ENCODE measurements at places on chromosomes 1 and 21.
A peak's percentile ranks its signal among the peaks of the same experiment; 100 is the strongest.

GRCh38 chr1:67560580-67561255 lies 124.3 kb upstream of the GADD45A start:
- DNase-seq = no peak

DNA sequence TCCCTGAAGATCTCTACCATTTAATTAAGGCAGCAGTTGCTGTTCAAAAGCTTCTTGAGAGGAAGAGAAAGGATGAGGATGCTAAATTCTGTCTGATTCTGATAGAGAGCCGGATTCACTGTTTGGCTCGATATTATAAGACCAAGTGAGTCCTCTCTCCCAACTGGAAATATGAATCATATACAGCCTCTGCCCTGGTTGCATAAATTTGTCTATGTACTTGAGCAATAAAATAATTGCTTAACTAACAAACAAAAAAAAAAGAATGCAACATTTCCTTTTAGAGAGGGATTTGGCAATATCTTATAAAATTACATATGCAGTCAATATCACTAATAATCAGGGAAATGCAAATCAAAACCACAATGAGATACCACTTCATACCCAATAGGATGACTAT lies 26.8 kb downstream of the ALDH9A1 start:
- no peak for DNase-seq

- no peak for DNase-seq
These were observed 136.2 kb upstream of the IPO9 start for GRCh38 chr1:201692555-201693394.

- DNase-seq = no peak
These were observed 3.5 kb upstream of the TIAM1 start for GRCh38 chr21:31347435-31348032.

GRCh38 chr1:10890491-10891071 lies 94.1 kb upstream of the CASZ1 start:
- DNase-seq = no peak

GRCh38 chr21:38887062-38887686 lies 81.4 kb downstream of the ETS2 start:
- DNase-seq = no peak

DNA sequence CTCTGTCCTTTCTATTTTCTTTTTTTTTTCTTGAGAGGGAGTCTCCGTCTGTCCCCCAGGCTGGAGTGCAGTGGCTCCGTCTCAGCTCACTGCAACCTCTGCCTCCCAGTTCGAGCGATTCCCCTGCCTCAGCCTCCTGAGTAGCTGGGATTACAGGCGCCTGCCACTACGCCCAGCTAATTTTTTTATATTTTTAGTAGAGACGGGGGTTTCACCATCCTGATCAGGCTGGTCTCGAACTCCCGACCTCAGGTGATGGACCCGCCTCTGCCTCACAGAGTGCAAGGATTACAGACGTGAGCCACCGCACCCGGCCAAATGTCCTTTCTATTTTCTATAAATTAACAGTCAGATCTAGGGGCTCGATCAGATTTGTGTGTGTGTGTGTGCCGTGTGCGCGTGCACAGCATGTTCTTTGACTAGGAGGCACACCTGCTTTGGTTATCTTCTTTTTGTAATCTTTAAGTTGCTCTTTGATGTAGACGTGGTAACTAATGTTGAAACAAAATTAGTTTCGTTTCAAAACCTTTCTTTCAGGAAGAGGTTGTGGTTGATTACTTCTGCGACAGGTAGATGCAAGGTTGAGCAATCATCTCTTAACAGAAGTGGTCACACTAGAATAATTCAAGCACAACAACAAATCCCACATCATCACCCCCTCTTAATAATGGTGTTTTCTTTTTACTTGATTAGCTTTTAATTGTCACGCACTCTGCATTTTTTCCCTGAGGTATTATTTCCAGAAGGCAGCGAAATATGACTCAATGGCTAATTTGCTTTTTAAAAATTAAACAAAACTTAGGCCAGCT lies 779 bp upstream of the DEGS1 start:
- peak; percentile 81 for DNase-seq

DNA sequence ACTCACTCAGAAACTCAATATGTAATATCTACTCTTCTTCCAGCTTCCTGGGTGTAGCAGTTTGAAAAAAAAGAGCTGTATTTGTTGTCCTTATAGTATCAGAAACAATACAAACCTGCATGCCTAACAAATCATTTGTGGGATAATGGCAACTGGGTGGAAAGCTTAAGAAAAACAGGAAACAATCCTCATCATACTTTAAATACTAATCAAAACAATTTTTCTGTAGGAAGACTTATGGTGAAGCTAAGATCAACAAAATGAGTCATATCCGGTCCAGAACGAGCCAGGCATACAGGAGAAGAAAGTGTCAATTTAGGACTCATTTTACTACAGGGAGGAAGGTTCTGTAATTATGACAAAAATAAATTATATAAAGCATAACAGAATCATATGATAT lies 181.8 kb upstream of the ADGRL4 start:
- no peak for DNase-seq

GRCh38 chr1:209513226-209513625 lies 70.3 kb upstream of the CAMK1G start:
- peak; percentile 10 for DNase-seq

- no peak for DNase-seq
These were observed 31.3 kb downstream of the WNT4 start for GRCh38 chr1:22111620-22112019.

GRCh38 chr1:1721201-1721600 lies 3.0 kb downstream of the CDK11A start:
- DNase-seq = no peak

GRCh38 chr1:227759341-227760300 lies 24.4 kb downstream of the SNAP47 start:
- no peak for DNase-seq

DNA sequence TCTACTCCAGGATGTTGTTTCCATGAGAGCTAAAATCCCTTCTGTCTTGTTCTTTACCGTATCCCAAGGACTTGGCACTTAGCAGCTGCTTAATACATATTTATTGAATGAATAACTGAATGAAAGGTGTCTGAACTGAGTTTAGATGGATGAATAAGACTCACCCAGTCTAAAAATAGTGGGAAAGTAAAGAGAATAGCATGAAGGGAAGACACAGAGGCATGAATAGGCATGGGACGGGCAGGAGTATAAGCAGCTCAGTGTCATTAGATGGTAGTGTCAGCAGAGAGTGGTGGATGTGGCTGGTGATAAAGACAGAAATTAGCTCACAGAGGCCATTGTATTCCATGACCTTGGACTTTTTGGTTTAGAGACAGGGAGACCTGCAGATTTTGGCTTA lies 9.2 kb downstream of the IL12RB2 start:
- DNase-seq = no peak

GRCh38 chr1:201749059-201749690 lies 79.8 kb upstream of the IPO9 start:
- no peak for DNase-seq

DNA sequence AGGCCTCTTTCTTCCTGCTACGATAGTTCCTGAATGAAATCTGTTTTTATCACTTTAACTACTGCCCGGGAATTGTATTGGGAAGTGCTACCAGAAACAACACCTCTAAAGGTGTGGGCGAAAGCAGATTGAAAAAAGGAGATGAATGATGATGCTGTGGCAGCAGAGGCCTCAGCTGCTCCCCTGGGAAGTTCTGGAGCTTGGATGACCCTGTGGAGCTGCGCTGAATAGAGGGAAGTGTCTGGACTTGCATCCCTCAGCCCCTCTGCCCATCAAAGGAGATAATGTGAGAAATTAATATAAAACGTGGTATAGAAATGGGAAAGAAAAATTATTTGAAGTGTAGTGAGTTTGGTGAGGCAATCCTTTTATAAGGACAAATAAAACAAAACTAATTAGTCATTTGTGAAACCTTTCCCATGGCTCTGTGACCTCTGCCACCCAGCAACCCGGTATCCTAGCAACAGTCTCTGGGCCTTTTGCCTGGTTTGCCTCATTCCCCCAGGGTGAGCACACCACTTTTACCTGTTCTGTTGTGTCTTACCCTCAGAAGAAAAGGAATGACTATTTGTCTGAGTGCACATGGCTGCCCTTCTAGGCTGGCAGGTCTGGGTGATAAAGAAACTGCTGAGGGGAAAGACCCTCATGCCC lies 21.3 kb downstream of the OVAAL start:
- no peak for DNase-seq

DNA sequence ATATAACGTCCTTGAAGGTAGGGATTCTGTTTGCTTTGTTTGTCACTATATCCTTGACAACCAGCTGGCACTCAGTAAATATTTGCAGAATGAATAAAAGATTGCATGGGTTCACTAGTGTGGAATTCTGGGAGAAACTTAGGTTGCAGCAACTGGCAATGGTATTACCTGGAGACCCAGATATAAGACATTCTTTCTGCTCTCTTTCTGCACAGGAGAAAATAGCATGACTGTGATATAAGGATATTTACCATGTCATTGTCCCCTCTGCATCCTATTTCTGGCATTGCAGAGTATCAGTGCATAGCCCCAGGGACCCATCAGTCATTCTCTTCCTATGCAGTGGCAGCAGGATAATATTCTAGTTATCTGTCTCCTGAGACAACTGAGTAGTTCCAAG lies 308.9 kb upstream of the LRRC7 start:
- DNase-seq = no peak

DNA sequence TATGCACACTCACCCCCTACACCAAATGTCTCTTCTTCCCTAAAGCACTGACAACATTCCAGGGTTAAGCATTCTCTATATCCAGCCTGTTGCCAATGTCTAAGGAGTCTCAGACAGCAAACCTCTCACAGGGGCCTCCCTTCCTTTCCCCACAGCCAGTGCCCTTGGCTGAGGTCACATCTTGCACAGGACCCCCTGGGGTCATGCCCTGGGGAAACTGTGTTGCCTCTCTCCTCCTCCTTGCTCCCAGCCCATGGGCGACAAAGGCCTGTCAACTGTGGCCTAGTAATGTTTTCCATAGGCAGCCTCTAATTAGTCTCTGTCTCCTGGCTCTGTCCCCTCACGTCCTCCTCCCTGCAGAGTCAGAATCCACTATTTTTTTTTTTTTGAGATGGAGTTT lies 54.6 kb downstream of the NENF start:
- no peak for DNase-seq

DNA sequence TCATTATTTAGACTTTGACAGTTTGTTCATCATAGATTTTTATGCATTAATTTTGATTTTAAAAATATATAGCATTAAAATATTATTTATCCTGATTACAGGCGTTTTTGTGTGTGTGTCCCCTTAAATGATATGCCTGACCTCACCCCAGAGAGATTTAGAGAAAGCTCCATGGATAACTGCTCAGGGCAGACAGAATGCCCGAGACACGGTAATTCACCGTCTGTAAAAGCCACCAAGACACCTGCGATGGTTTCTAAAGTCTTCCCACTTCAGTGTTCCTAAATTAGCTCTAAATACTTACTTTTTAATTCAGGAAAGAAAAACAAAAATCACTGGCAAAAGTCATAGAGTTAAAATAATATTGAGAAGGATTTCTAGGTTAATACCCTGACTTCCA lies 350.6 kb upstream of the RUNX1 start:
- no peak for DNase-seq

GRCh38 chr21:38505654-38506523 lies 7.6 kb upstream of the ERG start:
- no peak for DNase-seq

GRCh38 chr1:228513236-228513900 lies 26.2 kb downstream of the RNF187 start:
- no peak for DNase-seq

DNA sequence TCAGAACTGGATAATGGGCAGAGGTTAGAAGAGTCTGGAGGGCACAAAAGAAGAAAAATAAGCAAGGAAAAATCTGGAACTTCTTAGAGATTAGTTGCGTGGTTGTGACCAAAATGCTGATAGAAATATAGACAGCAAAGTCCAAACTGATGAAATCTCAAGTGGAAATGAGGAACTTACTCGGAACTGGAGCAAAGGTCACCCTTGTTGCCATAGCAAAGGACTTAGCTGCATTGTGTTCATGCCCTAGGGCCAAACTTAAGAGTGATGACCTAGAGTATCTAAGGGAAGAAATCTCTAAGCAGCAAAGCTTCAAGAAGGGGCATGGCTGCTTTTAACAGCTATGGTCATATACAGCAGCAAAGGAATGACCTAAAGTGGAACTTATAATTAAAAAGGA lies 180.0 kb downstream of the TTLL7 start:
- no peak for DNase-seq
